ENCODE measurements at places on chromosomes 11 and 22.

DNA sequence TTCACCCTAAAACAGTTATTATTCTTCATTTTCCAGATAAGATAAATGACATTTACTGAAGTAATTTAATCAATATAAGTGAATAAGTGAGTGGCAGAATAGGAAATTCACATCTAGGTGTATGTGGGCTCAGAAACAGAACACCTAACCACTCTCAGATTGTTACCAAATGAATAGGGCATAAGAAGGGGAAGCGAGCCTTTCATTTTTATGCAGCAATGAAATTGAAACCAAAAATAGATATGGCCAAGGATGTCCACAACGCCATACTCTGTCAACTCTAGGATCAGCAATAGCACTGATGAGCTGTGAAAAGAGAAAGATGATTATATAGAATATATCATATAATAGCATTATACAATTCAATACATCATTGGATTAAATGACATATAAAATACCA lies 398.1 kb upstream of the API5 start:
- no peak for DNase-seq

GRCh38 chr22:35866651-35867050 lies 149.0 kb downstream of the APOL5 start:
- DNase-seq: no peak

DNA sequence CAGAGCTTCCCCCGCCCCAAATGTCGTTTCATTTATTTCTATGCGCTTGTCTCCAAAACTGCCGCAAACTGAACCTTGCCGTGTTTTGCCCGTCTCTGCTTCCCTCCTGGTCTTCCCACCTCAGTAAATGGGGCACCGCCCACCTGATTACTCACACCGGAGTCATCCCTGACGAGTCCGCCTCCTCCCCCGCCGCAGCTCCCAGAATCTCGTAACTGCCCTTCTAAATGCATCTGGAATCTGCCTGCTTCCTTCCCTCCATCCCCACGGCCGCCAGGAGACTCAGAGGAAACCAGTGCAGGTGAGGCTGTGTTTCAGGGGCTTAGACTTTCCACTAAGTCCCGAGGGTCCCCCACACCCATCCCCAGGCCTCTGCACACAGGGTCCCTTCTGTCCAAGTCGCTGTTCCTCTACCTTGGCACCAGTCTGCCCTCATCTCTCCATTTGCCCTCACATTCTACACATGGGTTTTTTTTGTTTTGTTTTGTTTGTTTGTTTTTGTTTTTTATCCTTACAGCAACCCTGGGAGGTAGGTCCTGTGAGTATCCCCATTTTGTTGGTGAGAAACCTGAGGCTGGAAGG lies 62.6 kb upstream of the PHF21B start:
- DNase-seq: peak; percentile 44

DNA sequence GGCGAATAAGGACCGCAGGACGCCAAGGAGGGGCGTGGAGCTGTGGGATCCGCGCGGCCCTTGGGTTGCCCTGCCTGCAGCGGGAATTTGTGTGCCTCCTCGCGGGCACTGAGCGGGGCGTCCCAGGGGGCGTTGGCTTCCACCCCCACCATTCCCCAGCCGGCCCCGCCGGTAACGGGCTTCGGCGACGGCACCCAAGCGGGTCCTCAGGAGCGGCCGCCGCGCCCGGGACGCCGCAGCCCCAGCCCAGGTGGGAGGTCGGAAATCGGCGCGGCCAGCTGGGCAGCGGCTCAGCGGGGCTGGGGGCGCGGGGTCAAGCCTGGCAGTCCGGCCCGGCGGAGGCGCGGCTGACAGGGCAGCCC lies 320 bp downstream of the CLTCL1 start:
- DNase-seq: no peak

DNA sequence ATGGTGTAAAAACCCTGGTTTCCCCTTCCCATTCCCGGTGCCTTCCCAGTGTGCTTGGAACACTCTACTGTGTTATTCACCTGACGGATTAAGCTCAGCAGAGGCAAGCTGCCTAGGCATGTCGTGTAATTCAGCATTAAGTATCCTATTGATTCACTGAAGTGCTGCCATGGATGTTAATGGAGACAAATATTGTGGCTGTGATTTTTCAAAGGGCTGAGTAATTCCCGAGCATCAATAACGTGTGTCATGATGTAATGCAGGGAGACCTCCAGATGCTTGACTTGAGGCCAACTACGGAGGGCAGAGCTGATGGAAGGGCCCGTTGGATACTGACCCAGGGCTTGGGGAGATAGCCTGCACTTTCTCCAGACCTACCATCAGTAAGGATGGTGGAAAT lies 269.0 kb downstream of the ST3GAL4 start:
- no peak for DNase-seq

GRCh38 chr22:17267661-17268330 lies 48.6 kb upstream of the ADA2 start:
- no peak for DNase-seq

- peak; percentile 72 for DNase-seq
Observed at GRCh38 chr22:21652010-21652546, 10.0 kb downstream of the SDF2L1 start.

DNA sequence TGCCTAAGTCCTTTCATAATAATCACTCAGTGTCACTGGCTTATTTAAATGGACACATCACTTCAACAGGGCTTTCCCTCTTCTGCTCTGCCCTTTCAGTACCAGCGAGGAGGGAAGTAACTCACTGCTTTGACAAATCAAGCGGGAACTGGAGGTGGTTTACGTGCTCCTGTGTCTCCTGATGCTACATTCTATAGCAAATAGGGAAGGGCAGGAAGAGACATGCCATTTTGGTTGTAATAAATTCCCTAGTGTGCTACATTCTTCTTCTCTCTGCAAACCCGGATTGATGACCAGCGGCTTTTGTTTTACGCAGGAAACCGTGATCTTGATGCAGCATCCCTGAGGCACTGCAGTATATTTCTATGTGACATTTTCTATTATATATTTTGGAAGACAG lies 371.1 kb upstream of the SYN3 start:
- DNase-seq: no peak

GRCh38 chr22:21929253-21929652 lies 23.4 kb downstream of the PPM1F start:
- DNase-seq: no peak

- DNase-seq: no peak
Observed at GRCh38 chr22:45897736-45898135, 79.2 kb downstream of the WNT7B start.

- DNase-seq: no peak
Observed at GRCh38 chr22:27892064-27892463, 27.0 kb downstream of the PITPNB start.

DNA sequence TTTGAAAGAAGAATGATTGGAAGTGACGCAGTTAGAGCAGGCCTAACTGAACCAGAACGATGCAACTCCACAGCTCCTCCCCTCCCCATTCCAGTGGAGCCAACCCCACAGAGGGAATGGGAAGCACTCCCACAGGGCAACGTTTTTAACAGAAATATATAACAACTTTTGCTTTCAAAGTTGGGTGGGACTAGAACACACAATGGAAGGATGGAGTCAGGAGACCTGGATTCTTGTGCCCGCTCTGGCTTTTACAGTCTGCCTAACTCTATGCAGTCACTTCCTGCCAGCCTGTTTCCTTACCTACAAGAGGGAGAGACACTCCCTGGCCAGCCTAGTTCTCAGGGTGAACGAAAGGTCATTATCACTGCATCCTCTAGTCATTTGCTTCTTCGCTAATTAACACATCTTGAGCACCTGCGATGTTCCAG lies 75.5 kb downstream of the PACSIN2 start:
- DNase-seq: no peak

- no peak for DNase-seq
Observed at GRCh38 chr22:48299801-48300200, 1527.9 kb downstream of the BRD1 start.

- DNase-seq: no peak
Observed at GRCh38 chr11:50174189-50174588, 141.5 kb downstream of the OR4C45 start.

- peak; percentile 76 for DNase-seq
Observed at GRCh38 chr22:29268511-29269229, 602 bp downstream of the EWSR1 start.

DNA sequence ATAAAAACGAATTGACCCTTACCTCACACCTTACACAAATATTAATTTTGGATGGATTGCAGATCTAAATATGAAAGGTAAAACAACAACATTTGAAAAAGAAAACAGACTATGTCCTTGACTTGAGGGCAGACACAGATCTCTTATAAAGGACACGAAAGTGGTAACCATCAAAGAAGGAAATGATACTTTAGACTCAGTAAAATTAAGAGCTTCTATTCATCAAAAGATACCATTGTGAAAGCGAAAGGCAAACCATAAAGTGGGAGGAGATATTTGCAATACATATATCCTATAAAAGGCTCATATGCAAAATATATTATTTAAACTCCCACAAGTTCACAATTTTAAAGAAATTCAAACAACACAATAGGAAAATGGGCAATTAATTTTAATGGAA lies 5.0 kb downstream of the HEPACAM start:
- no peak for DNase-seq
